ENCODE measurements at places on chromosomes 6 and 20.

DNA sequence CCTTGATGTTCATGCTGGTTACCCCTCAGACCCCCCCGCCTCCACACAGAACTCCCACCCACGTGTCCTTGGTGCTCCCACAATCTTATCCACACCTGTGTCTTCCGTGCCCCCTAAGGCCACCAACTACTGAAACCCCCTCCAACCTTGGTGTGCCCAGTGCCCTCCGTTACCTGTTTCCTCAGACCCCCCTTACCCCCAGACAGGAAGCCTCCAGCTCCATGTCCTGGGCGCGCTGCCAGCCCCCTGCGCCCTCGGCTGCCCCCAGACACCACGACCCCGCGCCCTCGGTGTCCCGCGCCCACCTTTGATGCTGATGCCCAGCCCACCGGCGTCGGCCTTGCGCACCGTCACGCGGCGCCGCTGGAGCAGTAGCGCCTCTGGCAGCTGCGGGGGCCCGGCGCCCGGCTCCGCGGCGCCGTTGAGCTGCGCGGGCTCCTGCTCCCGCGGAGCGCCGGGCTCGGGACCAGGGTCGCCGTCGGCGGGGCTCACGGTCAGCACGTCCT is 504 bp downstream of the SNTA1 start:
- DNase-seq, result peak; percentile 16

- DNase-seq, result peak; percentile 37
Measured at GRCh38 chr6:163554663-163555062, 140.1 kb downstream of the QKI start.

- no peak for DNase-seq
Measured at GRCh38 chr6:79188107-79188506, 46.4 kb downstream of the HMGN3 start.

DNA sequence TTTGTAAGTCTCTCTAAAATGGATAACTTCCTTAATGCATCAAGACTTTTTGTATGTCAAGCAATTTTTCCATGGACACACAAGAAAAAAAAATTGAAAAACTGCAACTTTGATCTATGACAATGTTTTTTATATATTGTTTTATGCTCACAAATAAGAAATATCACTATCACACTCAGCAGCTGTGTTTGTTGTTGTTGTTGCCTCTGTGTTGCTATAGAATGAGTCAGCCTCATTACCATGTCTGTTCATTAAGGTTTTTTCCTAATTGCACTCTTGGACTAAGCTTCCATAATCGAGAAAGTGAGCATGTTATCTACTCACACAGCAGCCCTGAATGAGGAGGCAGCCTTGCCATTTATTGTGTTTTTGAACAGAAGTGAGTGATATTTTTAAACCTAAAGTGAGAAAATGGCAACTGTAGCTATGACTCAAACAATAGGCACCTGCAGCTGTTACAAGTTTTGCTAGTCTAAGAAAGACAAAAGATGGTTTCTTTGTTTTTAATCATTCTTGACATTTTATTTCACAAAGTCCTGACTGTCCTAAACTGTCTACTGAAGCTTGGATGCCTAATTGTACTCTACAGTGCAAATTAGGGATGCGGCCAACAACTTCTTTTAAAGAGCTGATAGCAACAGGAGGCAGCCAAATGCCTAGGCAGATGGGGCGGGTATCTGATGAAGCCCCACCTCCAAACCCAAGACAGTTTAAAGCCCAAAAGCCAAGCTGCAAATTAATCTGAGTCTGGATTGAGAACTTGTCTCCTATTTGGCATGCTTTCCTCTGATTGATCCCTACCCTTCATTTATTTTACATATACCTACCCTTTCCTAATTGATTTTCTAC is 77.9 kb upstream of the DOK5 start:
- DNase-seq, result no peak

DNA sequence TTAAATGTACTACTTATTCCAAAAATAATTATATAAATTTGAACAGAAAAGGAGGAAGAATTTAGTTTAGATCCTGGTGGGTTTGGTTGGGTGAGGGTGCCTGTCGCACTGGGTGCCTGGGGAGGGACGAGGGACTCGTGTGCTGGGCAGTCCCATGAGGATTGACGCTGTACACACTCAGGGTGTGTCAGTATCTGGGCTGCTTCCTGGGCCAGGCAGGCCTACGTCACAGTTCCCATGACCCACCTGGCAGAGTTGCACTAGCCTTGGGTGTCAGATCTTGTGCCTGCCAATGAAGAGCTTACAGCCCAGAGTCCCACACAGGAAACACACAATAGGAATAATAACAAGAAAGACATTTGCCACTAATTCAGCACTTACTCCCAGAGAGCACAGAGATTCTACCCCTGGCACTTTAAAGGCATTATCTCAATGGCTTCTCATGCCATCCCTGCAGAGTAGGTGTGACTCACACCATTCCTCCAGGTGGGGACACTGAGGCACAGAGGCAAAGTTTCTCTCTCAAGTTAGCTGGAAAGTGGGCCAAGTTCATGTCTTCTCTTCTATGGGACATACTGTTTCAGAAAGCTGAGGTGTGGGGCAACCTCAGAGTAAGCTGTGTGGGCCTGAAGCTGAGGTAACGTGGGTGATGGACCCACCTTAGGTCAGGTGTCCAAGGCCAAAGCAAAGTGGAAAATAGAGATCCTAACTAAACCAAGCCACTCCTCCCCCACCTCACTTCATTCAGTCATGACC is 1.3 kb upstream of the SDCBP2 start:
- no peak for DNase-seq

DNA sequence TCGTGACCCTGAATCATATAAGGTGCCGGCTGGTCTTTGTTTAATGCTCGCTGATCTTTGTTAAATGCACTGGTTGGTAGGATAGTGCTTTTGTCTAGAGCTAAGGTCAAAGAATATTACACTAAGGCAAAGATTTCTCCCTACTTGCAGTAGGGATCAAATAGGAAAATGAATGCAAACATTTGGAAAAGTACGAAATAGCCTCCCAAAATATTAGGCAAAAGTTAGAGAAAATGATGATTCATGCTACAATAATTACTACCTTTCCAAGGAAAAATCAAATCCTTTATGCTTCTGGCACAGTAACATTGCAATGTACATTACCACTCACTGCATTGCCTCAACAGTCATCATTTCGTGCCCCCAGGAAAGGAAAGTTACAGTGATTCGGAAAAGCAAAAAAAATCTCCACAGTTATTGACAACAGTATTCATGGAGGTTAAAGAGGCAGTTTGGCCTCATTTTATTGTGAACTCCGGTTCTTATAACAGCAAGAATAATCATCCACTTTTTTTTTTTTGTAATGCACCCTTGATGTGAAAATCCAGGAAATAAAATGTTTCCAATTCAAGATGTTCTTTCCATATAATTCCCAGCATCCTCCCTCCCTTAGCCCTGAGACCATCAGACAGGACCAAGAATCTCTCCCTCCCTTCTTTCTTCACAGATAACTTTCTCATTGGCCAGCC is 61.7 kb upstream of the ZMYND8 start:
- DNase-seq, result no peak
